ENCODE measurements at places on chromosomes 4 and X.

GRCh38 chr4:34220601-34221000, 2023.7 kb downstream of the ARAP2 start:
- no peak for DNase-seq

GRCh38 chr4:180828455-180829018, 1414.7 kb upstream of the TENM3 start:
- no peak for DNase-seq

DNA sequence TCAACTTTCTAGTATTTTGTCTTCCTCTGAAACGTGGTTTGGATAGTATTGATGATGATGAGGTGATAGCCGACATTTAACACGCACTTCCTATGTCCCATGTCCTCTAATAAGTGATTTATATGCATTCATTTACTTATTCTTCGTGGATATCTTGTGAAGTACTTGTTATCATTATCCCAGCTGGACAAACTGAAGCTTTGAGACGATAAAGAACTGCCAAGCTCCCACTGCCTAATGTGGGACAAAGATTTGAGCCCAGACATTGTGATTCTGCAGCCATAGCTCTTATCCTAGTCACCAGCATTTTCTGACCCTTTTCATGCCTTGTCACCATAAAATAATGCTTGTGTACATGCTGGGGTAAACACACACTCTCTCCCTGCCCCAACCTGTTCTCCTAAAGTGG, 92.5 kb downstream of the RAPGEF2 start:
- no peak for DNase-seq

DNA sequence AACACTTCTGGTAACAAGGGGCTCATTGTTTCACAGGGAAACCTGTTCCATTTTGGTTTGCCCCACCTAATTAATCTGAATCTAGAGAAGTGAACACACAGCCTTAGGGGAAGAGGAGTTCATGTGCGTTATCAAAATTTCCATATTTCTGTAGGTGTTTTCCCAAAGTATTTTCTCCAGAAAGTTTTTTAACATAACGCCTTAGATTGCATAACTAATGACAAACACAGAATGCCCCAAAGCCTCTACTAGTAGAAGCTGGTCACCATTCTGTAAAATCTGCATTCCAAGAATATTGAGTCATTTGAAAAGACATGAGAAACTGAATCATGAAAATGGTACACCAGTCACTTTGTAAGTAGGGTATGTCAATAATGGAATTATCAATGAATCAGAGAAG, 41.1 kb downstream of the IL13RA2 start:
- no peak for DNase-seq

GRCh38 chr4:125191232-125191631, 123.5 kb upstream of the FAT4 start:
- DNase-seq = no peak

GRCh38 chrX:71493111-71493613, 39.7 kb upstream of the OGT start:
- DNase-seq = no peak

DNA sequence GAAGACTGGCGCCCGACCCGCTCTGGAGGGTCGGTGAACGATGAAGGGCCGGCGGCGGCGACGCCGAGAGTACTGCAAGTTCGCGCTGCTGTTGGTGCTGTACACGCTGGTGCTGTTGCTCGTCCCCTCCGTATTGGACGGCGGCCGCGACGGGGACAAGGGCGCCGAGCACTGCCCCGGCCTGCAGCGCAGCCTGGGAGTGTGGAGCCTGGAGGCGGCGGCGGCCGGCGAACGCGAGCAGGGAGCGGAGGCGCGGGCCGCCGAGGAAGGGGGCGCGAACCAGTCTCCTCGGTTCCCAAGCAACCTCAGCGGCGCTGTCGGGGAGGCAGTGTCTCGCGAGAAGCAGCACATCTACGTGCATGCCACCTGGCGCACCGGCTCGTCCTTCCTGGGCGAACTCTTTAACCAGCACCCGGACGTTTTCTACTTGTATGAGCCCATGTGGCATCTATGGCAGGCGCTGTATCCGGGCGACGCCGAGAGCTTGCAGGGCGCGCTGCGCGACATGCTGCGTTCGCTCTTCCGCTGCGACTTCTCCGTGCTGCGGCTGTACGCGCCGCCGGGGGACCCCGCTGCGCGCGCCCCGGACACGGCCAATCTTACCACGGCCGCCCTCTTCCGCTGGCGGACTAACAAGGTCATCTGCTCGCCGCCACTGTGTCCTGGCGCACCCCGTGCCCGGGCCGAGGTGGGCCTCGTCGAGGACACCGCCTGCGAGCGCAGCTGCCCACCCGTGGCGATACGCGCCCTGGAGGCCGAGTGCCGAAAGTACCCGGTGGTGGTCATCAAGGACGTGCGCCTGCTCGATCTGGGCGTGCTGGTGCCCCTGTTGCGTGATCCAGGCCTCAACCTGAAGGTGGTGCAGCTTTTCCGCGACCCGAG, 568 bp downstream of the CHST7 start:
- no peak for DNase-seq

GRCh38 chr4:30783751-30784150, 63.6 kb downstream of the PCDH7 start:
- no peak for DNase-seq

DNA sequence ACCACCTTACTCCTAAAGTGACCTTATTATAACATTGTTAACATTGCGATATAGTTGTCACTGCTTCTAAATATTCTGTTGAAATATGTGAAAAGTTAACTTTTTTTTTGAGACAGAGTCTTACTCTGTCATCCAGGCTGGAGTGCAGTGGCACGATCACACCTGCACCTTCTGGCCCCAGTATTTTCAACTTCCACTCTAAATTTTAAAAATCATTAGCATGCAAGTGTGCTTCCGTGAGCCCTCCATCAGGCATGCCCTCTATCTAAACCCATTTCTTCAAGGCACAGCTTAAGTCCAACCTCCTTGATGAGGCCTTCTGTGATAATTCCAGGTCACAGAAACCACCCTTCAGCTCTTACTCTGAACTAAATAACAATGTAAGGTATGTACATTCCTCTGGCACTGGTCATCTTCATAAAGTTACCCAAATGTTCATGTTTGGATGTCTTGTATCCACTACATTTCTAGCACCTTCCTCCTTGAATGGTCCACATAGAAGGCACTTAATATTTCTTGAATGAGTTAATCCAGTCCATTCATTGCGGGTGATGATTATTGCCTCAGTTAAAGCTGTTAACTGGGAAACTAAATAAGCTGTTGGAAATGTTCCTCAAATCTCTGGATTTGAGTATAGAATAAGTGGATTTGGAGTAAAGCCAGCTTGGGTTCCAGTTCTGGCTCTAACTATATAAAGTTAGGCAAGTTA, 38.6 kb upstream of the TMEM131L start:
- no peak for DNase-seq

GRCh38 chr4:121041307-121042090, 30.8 kb downstream of the NDNF start:
- DNase-seq = no peak

DNA sequence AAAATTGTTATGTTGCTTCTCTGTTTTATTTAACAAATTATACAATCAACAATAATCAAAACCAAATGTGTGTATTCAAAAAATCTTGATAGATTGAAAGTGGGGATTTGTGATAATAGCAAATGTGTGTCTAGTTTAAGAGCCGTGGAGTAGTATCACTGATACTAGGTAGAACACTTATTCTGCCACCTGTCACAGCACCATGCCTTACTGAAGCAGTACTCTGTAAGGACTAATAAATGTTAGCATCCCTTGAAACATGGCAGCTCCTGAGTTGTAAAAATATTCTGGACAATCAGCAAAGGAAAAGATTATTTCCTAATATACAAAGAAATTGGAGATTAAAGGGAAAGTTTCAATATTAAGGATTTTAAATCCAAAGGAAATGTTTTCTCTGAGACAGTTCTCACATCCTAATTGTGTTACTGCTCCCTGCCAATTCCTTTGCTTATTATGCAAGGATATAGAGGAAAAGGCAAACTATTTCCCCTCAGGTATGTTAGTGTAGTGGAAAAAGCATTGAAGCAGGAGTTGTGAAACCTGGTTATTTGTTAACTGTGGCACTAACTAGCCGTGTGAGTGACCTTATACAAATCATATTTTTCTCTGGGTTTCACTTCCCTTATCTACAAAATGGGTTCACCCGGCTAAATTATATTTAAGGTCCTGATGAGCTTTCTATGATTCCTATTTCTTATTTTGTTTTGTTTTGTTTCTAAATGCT, 303.1 kb downstream of the ARHGAP24 start:
- no peak for DNase-seq

DNA sequence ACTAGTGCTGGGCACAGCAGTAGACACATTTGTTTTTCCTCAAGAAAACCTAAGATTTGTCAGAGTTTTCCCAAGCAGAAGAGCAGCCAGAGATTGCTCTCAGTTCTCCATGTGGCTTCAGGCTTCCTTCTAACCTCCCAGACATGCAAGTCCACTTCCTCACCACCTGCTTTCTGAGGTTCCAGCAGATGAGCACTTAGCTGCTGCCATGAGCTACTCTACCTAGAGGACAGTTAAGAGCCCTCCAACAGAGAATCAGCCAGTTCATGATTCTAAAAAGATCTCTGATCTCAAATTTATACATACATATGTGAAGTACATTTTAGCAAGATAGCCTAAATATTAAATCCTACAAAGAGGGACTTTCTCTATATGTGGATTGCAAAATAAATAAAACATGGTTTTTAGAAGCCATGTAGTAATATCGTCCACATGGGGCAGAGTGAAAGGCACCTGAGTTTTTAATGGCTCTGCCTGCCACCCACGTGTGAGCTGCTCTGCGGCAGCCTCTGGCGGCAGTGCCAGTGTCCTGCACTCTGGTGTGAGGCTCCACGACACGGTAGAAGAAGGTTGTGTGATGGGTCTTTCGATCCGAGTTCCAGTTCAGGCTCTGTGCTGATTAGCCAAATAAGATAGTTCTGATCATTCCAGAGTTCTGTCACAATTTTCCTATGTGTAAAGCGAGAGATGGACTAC, 10.3 kb downstream of the CYP4V2 start:
- DNase-seq = no peak

- no peak for DNase-seq
Measured at GRCh38 chr4:95610061-95610569, 61.3 kb upstream of the UNC5C start.

DNA sequence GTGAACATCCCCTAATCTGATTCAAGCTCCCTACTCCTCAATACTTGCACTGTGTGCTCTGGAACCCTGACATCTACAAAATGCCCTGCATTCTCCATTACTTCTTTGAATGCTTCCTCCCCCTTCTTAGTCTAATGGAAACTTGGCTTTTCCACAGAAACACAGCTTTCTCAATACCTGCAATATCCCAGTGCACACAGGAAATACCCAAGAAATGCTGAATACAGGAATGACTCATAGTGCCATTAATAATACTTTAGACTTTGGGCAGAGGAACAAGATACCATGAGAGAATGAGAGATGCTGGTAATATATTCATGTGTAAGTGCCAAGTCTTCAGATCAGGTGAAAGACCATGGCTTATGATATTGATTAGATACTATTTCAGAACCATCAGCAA, 5.6 kb downstream of the QRFPR start:
- DNase-seq = no peak

DNA sequence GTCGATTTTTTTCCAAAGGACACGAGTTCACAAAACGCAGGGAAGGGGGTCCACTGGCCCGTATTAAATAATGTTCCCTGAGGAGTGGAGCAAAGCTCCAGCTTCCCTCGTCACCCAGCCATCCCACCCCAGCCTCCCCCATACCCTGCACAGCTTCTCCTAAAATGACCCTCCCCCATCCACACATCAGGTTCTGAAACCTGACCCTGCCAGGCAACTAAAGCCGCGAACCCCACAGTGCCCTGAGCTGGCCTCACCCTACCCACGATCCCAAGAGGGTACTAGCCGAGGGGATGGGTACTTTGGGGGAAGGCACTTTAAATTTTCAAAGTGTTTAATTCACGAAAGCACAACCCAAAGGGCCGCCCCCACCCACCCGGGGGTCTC, 634 bp downstream of the APOO start:
- DNase-seq = no peak

DNA sequence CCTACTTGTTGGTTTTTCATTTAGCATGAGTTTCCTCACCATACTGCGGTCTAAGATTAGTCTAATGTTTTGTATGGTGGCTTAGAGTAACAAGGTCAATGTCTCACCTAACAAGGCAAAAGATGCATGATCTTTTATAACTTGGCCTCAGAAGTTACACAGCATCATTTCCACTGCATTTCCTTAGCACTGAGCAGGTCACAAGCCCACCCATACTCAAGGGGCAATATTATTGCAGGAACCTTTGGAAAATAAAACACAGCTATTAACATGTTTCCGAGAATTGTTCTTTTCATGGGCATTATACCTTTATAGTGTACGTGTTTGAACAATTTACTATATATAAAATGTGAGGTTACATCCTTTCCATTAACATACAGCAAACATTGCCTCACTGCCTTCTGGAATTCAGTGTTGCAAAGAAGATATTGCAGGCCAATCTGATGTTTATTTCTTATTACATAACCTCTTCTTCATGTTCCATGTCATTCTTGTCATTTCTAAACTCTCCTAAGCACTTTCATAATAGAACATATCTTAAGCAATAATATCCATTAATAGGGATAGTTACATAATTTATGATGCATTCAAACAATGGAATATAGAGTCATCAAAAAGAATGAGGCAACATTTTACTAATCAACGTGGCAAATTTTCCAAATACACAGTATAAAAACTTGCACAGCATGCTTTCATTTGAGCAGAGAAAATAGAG, 153.8 kb downstream of the AREG start:
- DNase-seq = no peak

DNA sequence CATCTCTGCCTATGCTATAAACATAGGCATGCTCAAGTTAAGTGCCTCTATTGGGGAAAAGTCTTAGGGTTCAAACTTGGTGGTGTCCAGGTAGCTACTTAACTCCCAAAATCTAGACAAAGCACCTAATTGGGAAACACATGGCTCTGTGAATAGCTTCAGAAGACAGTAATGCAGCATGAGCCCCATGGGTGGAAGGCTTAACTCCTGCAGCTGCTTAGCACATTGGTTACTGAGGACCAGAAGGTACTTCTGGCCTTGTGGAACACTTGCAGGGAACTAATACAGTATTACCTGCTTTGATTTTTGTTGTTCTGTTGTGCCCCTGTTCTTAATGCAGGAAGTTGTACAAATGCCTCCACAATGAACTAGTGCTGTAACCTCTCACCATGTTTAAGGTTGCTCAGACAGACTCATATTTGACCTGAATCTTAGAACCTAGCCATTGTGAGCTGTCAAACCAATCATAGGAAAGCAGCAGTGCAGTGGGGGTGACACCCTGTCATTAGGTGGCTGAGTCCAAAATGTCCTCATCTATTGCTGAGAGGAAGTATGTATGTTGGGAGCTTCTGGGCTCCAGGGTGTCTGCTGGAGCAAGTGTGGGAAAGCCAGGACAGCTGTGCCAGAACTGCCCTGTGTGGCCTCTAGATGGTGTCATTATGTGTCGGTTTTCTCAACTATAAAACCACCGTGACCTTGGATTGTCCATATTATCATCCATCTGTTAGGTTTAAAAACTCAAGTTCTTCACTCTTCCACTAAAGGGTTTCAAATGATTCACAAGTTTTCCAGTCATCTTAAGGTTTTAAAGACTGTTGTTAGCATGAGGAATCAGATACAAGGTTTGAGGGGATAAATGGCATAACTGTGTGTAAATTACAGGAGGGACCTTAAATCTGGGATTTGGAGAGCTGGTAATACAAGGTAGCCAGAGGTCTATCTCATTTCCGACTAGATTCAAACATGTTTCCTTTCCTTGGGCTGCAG, 69.9 kb upstream of the WDR1 start:
- DNase-seq = no peak

GRCh38 chrX:112672788-112673560, 6.8 kb downstream of the LHFPL1 start:
- DNase-seq = no peak
